ENCODE measurements at places on chromosomes 5 and 9.

DNA sequence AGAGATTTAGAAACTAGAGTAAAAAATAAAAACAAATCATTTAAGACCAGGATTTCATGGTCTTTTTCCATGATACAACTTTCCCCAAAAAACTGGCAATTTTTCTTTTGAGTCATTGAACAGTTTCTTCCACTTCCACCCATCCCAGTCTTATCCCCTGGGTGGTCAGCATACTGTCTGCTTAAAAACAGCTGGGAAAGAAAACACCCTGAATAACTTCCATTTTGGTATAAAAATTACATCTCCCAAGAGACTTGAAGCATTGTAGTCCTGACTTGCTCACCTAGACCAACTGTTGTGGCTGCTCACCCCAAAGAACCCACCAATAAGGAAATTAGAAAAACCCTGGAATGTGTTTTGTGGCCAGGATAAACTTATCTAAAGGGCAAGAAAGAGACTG, 731.3 kb downstream of the NR2F1-AS1 start:
- DNase-seq, result no peak

DNA sequence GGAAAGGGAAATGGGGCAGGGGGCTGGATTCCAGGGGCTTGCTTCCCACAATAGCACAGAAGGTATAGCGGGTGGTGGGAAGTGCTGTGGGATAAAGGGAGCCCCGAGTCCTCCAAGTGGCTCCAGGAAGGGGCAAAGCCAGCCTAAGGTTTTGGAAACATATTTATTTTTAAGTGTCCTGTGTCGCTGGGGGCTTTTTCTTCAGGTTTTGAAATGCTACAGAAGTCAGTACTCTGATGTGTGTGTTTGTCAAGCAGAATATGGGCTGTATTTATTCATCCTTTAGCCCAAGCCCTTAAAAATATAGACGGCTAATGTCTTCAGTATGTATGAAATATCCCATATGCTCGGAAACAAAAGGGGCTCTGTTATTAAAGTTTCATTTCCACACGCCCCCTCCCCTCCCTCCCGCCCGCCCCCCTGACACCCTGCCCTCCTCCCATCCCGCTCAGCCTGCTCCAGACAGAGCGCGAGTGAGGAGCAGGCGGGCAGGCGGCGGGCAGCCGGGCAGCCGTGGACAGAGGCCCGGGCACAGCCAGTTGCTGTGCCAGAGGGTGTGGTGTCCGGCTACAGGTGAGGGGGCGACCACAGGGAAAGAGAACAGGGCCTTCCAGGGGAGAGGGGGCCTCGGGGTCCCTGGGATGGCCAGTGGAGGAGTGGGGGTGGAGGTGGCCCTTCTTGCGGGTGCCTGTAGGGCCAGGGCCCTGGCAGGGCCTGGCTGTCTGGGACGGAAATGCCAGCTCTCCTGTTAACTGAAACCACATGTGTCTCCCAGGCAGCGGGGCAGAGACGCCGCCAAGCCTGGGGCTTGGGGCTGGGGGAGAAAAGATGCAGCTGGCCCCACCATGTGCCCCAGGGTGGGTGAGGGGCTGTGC, 39.6 kb upstream of the SYNPO start:
- DNase-seq, result no peak

DNA sequence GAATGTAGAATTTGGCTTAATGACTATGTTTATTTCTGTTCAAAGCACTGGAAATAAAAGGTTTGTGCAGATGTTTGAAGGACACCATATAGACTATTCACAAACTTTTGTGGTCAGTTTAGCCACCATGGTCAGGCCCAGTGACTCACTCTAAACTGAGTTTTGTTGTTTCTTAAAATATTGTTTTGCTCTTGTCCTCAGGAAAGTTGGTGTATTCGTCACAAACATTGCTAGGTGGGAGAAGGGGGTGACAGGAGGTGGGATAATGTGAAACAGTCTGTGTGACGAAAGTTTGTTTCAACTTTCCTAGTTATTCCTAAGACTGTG, 35.0 kb upstream of the LIFR start:
- no peak for DNase-seq

GRCh38 chr9:134690946-134691694, 49.5 kb downstream of the COL5A1 start:
- DNase-seq, result no peak

GRCh38 chr5:91313757-91314673, 69.1 kb downstream of the ARRDC3 start:
- DNase-seq, result peak; percentile 81

DNA sequence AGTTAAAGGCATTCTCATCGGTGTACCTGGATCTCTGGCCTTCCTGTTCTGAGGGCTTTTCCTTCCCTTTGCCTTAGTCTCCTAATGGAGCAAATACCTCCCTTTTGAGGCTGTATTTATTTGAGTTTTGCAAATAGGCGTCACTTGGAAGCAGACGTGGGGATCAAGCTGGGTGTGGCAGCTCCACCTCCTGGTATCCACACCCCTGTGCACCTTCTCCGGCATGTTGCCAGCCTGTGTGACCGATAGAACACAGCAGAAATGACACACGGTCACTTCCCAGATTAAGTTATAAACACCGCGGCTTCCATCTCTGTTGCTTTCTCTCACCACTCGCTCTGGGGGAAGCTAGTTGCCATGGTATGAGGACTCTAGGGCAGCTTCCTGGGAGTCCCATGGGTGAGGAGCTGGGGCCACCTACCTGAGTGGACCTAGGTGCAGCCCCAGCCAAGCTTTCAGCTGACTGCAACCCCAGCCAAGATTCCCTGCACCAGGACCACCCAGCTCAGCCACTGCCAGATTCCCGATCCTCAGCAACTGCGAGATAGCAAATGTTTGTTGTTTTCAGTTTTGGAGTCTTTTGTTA, 214.4 kb upstream of the MVB12B start:
- DNase-seq, result no peak

GRCh38 chr5:54616031-54616430, 98.5 kb downstream of the SNX18 start:
- no peak for DNase-seq

DNA sequence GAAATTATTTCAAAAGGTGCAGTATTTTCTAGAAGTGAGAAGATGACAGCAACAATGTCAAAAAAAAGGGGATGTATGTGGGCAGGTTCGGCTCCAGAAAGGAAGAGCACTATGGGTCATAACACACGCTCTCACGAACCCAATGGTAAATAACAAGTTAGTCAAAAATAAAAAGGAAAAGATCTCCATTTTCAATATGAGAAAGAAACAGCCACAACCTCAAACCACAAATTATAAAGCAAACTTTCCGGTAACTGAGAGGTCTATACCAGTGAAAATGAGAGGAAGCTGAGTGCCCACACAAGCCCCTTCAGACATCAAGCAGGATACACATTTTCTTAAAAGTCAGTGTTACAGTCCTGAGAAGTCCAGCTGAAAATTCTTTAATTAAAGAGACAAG, 398.5 kb upstream of the RPS23 start:
- DNase-seq, result no peak

- no peak for DNase-seq
Observed at GRCh38 chr5:122508623-122509022, 196.6 kb downstream of the SNCAIP start.

- DNase-seq, result no peak
Observed at GRCh38 chr5:112065781-112066180, 308.8 kb upstream of the NREP start.

DNA sequence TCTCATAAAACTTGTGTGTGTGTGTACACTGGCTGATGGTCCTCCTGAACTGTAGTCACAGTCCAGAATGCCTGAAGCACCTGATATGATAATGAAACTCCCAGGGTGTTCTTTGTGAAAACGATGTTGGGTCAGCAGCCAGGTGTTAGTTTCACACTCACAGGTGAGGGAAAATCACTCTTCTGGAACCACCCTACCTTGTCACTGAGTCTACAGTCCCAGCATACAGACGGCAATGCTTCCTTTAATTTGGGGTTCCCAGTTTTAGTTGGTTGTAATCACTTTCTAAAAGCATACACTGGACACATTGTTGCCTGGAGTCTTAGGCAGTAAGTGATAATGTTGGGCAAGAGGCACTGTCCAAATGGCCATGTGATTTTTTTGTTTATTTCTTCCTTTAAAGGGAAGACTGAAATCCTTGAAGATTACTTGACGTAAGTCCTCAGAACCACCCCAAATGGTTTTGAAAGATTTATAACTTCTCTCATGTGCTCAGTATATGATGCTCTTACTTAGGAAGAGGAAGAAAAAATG, 18.2 kb upstream of the MGAT1 start:
- no peak for DNase-seq

- DNase-seq, result no peak
Observed at GRCh38 chr5:179749857-179750508, 17.4 kb downstream of the MAML1 start.

- DNase-seq, result no peak
Observed at GRCh38 chr5:168390491-168390890, 95.8 kb upstream of the RARS1 start.

DNA sequence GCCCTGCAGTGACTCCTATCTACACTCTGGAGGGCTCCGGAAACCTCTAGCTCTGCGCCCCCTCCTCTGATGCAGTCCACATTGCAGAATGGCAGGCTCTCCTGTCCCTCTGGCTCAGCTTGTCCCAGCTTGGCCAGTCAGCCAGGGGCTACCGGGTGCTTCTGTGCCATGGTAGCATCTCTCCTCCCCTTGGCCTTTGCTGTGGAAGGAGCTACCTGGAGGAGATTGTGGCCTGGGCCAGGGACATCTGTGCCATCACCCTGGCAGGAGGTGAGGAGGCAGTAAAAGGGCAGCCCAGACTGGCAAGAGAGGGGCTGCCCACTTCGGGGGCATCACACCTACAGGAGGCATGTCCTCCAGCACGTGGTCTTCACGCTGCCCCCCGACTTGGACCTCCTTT, 38.1 kb upstream of the FCN1 start:
- DNase-seq, result no peak

DNA sequence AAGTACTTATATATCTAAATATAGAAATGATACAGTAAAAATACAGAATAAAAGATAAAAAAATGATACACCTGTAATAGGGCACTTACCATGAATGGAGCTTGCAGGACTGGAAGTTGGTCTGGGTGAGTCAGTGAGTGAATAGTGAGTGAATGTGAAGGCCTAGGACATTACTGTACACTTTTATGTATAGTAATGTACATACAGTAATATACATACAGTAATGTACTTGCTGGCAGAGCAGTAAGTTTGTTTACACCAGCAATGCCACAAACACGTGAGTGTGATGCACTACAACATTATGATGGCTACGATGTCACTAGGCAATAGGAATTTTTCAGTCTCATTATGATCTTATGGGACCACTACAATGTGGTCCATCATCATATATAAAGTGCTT, 34.2 kb downstream of the SUSD1 start:
- no peak for DNase-seq

DNA sequence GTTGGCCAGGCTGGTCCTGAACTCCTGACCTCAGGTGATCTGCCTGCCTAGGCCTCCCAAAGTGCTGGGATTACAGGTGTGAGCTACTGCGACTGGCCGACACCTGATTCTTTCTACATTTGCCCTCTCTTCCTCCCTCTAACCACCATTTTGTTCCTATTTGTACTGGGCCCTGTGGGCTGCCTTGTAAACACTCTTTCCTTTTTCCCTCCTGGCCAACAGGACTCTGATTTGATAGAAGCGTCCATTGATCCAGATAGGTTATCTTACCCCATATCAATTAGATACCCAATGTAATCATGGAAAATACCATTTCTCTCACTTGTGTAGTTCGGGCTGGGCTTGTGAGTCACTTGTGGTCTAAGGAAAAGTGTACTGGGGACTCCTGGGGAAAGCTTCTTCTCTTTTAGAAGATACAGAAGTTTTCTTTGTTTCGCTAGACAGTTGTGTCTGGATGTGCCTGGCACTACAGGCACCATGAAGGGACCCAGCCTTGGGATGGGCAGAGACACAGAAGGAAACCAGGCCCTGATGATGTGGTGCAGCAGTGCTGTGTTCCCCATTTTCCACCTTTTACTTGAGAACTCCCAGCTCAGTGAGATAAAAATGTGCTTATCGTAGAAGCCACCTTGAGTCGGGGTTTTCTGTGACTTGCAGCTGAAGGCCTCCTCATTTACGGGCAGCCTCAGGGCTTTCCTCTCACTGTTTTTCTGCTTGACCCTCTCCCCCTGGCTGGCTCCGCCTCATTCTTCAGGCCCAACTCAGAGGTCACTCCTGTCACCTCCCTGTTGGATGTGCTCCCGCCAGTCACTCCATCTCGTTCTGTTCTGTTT, 32.8 kb upstream of the CPEB4 start:
- no peak for DNase-seq

GRCh38 chr9:113741886-113742854, 133.9 kb upstream of the ZNF618 start:
- no peak for DNase-seq

GRCh38 chr5:178595750-178596149, 5.6 kb upstream of the COL23A1 start:
- no peak for DNase-seq

- no peak for DNase-seq
Observed at GRCh38 chr5:10635257-10635866, 71.5 kb downstream of the ANKRD33B start.
